ENCODE measurements at places on chromosomes 16 and 17.

DNA sequence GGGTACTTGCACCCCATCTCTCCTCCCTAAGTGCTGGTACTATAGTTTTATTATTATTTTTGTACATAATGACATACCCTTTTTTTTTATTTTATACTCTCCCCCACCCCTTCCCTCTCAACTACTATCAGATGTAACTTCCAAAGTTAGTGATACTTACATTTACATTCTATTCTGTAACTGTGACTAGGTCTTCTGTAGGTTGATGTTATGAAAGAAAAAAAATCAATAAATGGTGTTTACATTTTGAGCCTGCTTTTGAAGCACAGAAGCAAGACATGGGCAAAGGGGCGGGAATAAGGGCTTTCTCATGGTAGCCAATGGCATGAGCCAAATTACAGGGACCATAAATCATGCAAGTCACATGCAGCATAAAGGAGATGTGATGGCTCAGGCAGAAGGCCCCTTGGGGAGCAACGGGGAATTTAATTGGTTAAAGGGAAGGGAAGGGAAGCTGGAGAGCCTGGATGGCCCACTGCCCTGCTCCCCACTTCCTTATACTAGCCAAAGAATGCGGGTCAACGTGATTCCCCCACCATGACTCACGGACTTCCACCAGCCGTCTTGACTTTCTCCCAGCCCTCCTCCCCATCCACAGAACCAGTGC, 2.4 kb upstream of the ACSF2 start:
- no peak for DNase-seq

- no peak for DNase-seq
These were observed 23.6 kb downstream of the DYNLRB2 start for GRCh38 chr16:80564394-80564793.

GRCh38 chr16:22240023-22240710, 34.1 kb downstream of the EEF2K start:
- no peak for DNase-seq

GRCh38 chr17:45221081-45222013, at the start of gene FMNL1:
Gene FMNL1 (plus strand): TSS chr17:45221885. CDS start chr17:45222125, 240 bp downstream.
- no peak for DNase-seq

DNA sequence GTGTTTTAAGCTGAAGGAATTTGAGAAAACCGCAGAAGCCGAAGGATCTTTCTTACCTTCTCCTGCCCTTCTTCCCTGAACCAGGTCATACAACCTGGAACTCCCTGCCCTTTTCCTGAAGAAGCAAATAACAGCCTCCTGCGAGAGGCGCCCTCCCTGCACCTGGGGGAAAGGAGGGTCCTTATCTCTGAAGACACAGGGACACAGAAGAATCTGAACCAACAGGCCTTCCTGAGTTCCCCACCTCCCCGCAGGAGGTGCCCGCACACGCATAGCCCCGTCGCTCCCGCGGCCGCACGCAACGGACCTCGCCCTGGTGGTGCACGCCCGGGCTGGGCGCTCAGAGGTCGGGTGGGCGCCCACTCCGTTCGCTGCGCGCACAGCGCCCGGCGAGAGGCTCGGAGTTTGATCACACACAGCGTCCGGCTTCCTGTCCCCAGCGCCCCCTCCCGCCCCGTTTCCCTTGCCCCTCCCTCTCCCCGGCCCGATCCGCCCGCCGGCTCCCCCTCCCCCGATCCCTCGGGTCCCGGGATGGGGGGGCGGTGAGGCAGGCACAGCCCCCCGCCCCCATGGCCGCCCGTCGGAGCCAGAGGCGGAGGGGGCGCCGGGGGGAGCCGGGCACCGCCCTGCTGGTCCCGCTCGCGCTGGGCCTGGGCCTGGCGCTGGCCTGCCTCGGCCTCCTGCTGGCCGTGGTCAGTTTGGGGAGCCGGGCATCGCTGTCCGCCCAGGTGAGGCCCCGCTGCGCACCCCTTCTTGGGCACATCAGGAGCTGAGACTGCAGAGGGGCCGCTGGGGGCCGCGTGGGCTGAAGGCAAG, at the start of gene TNFSF12:
TNFSF12 (plus strand) TSS at position 474 of the 816 bp plus-strand sequence; CDS start at position 570, 96 bp downstream.
- DNase-seq = peak; percentile 44

GRCh38 chr17:7435676-7436555, 681 bp downstream of the TMEM102 start:
- peak; percentile 60 for DNase-seq

GRCh38 chr17:45020354-45021138, 30.9 kb downstream of the DCAKD start:
- DNase-seq = peak; percentile 54

GRCh38 chr17:56601591-56601990, 8.1 kb downstream of the NOG start:
- DNase-seq = no peak

- peak; percentile 22 for DNase-seq
These were observed 594 bp downstream of the MAPK8IP3 start for GRCh38 chr16:1706386-1707192.

GRCh38 chr16:1992704-1993317, 3.0 kb downstream of the SYNGR3 start:
- no peak for DNase-seq

DNA sequence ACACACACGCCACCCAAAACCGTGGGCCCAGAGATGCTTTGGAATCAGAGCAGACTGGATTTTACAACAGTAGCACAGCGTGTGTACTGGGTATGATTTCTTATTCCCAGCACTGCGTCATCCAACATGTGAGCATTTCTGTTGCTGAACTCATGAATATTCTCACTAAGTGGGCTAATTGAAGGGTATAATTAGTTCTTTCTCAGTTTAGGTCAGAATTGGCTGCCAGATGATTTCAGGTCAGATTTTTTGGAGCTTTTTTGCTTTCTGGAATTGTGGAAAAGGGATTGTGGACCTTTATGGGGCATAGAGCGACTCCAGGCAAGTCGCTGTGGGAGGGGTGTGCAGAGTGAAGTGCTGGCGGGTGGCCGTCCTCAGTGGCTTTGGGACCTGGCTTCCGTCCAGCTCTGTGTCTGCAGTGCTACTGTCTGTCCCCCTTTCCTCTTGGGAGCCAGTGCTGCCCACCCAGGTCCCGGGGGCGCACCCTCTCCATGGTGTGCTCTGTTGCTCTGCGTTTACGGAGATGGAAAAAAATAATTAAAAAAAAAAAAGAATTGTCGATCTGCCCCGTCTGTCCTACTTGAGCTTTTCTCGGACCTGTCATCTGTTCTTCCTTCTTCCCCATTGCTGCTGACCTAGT, 25.0 kb downstream of the FOXK2 start:
- DNase-seq = no peak

- no peak for DNase-seq
These were observed 268.0 kb upstream of the TNRC6C start for GRCh38 chr17:77690271-77691161.

DNA sequence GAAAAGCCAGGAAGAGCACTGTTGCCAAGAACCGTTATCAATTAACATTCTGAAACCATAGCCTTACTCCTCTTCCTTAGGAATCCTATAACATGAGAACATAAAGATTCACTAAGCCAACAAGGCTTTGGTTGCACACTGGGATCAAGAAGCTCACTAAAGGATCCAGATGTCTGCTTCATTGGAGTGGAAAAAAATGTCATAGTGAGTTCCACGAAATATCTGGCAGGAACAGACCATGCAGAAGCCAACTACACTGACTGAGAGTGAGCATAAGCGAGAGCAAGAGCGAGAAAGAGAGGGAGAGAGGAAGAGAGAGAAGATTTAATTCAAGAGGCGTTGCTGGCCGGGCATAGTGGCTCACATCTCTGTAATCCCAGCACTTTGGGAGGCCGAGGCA, 13.4 kb upstream of the MEIOC start:
- no peak for DNase-seq

DNA sequence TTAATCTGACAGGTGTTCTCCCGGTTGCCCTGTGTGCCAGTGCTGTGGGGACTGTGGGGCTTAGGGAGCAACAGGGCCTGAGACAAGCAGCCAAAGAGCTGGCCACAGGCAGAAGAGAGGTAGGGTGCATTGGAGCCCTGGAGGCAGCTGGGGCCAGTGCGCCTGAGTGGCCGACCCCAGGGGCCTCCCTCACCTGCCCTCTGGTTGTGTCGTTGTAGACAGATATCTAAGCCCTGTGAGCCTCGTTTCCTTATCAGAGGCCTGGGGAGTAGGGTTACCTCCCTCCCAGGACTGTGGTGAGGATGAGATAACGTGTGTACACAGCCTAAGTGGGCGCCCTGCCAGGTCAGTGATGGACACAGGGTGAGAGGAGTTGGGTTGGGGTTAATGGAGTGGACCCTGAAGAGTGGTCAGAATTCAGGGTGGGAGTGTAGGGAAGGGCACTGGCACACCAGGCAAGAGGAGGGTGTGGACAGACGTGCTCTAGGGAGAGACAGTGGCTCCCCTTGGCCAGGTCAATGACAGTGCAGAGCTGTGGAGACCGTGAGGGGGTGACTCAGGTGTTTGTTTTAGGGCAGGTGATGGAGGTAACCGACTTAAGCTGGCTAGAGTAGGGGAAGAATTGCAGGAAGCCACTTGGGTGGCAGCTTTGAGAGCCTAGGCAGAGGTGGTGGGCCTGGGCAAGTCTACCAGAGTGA, 3.4 kb downstream of the NARF start:
- DNase-seq = no peak

DNA sequence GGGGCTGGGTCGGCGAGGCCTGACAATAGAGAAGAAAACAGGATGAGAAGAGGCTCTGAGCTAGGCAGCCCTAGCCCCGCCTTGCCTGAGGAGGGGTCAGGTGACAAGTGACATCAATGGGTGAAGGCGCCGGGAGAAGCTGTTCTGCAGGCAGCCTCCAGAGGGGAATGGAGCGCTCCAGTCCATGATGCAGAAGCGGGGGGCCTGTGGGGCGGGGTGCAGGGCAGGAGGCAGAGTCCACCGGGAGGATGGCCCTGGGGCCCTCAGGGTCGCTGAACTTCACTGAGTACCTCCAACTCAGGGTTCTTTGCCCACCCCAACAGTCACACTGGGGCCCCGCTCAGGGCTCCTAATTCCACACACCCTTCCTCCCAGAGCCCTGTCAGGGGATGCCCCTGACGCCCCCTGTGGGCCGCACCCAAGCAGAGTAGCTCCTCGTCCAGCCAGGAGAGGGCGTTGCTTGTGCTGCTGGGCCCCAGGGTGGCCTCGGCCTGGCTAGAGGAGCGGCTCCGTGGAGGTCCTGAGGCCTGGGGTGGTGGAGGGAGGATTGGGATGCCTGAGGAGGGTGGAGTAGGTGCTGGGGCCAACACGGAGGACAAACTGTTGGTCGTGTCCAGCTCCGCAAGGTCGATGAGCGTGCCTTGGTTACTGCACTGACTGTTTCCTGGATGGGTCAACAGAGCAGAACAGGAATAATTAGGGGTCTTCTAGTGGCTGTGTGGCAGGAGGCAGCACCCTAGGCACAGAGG, 20.8 kb downstream of the GGA3 start:
- DNase-seq = peak; percentile 71

DNA sequence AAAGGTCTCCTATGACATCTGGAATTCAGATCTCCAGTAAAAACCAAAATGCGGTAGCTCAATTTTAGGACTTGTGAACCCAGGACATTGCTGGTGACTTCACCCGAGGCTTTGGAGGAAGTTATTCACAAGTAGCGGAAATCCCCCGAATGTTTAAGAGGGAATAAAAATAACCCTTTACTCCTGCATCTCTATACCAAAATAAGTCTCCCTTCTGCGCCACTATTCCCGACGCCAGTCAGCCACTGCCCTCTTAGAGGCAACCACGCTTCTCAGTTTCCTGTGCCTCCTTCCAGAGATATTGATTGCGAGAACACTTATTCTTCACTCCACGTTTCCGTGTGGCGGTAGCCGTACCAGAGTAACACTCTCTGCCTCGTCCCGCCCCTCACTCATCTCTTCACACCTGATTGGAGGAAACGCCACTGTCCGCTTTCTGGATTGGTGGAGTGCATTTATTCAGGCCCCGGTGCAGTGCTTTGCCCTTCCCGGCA, 27.4 kb downstream of the EMP2 start:
- no peak for DNase-seq

- DNase-seq = no peak
These were observed 17.0 kb downstream of the DHODH start for GRCh38 chr16:72025404-72026114.

GRCh38 chr17:22441776-22442175, 749.5 kb downstream of the KCNJ18 start:
- no peak for DNase-seq

DNA sequence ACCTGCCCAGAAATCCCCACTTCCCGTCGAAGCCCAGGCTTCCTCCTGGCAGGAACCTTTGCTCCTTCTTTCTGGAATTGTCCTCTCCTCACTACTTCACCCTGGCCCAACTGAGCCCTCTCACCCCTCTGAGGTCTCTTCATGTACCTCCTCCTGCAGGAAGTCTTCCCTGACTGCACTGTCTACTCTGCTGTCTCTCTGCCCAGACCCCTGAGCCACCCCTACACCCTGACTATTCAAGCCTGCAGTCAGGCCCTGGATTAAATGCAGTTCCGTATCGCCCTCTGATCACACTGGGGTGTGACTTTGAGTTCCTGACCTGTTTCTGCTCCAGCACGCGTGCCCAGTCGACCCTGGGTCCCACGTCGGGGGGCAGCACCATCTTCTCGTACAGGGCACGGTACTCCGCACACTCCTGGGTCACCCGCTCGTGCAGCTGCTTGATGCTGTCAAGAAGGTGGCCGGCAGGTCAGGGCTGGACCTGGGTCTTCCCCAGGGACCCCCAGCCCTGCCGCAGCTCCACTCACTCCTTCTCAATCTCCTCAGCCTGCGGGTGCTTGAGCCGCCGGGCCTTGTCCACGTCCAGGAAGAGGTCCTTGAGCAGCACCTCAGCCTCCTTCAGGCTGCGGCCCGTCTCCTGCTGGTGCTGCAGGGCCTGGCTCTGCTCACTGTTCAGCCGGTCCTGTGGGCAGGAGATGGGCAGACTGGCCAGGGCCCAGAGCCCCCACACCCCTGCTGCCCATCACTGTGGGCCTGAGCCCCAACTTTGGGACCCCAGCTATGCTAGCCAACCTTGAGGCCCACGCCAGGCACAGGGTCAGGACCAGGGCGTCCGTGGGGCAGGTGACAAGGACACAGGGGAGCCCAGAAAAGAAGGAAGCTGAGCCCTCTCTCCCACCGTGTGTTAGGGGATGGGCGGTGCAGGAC, 3.9 kb downstream of the EVPL start:
- DNase-seq = no peak

DNA sequence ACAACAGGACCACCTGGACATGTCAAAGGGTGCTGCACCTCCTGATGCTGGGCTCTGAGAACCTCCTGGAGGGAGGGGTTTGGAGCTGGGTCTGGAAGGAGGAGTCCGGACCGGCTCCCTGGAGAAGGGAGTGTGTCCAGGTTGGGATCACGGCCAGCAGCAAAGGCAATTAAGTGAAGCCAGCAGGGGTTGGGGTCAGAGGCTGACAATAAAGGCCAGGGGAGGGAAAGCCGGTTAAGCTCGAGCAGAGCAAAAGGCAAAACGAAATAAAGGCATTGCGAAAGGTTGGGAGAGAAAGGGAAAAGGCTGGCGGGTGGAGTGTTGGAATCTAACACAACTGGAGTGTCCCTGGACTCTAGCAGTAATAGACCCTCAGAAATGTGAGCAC, 992 bp upstream of the CACNG4 start:
- DNase-seq = no peak

- DNase-seq = no peak
These were observed 40.3 kb upstream of the MRPS23 start for GRCh38 chr17:57889892-57890856.

DNA sequence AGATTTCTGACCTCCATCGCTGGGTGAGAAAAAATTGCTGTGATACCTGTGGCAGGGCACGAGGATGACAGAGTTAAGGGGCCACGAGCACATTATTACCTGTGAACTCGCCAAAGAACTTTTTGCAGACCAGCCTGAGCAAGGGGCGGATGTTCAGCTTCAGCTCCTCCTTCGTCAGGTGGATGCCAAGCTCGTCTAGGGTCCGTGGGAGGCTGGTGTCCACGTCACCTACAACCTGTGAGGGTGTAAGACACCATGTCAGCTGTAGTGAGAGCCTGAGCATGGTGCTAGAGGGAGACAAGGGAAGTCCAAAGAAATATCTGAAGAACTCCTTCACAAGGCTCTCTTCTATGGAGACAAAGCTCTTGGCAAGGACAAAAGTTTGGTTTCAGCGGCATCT, 17.1 kb downstream of the HIGD1B start:
- no peak for DNase-seq
